CD4-positive, alpha-beta T cell treated with Interleukin-6 for 4 hours (primary cell): ENCODE measurements at places on chromosomes 7 and 10.

- peak; percentile 32 for DNase-seq
Observed at GRCh38 chr10:17227367-17228090, 512 bp upstream of the VIM start.

DNA sequence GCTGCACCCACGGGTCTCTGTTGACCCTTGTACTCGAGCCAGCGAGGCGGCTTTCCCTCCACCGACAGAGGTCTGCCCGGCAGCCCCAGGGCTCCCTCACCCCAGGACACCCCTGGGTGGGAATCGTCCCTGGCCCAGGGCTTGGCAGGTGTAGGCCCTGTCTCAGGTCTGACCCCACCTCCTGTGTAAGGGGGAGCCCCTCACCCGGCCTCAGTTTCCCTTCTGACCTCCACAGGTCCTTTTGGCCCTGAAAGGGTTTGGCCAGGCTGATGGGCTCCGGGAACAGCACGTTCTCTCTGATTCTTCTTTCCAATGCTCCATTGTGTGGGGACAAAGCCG lies 25.0 kb upstream of the ELFN1 start:
- no peak for DNase-seq

DNA sequence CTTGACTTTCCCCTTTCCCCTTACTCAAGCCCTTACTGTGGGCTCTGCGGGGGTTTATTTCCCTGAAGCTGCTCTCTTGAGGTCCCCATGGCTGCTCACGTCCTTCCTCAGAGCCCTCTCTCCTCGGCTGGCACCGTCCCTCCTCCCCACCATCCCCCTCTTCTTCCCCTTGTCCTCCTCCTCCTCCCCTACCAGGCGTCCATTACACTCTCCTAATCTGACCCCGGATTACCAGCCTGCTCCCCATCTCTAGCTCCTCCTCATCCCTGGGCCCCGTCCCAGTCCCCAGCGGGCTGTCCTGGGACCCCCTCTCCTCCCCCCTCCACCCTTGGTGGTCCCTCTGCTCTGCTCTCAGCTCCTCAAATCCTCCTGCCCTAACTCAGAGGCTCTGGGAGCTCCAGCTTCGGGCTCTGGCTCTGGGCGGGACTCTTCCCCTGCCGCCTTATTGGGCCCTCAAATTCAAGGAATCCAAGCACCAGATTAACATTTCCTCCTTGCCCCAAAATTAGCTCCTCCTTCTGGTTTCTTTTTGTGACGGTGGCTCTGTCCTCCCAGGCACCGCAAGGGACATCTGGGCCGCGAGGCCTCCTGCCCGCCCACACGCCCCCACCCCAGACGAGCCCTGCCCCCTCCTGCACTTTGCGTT lies 48.5 kb upstream of the LEP start:
- no peak for DNase-seq

DNA sequence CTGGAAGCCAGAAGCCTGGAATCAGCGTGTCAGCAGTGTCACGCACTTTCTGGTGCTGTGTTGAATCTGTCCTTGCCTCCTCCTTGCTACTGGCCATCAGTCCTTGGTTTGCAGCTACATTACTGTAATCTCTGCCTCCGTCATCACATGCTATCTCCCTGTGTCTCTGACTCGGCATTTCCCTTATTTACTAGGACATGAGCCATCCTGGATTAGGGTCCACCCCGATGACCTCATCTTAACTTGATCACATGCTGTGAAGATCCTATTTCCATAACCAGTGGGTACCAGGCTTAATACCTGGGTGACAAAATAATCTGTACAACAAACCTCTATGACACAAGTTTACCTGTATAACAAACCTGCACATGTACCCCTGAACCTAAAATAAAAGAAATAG lies 518.0 kb upstream of the KLF6 start:
- DNase-seq: no peak

DNA sequence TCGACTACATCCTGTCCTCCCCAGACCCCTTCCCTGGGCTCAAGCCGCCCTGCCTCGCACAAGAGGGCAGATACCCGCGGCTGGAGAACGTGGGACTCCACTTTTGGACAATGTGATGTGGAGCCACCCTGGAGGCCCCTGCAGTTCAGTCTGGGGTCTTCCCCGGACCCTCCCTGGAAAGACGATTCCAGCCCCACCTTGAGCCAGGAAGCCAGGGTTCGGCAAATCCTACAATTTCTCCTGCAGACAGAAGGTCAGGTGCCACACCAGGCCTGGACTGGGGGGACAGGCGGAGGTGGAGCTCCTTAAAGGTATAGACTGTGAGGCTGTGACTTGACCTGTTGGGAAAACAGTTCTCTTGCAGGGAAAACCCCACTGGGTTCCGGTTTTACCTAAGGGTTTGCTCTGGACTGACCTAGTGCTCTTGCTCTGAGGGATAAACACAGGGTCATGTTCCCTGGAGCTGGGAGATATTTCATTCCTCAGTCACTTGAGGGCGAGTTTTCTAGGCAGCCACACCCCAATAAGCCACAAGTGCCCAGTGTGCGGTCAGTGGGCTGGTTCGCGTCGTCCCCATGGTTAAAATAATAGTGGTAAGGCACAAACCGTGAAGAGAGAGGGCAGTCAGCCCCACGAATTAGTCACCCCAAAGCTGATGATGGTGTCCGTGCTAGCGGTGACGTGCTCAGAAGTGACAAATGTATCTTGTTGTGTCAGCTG lies 1.6 kb downstream of the FOXL3 start:
- DNase-seq: no peak

- no peak for DNase-seq
Observed at GRCh38 chr10:24170199-24170598, 38.7 kb upstream of the KIAA1217 start.

- DNase-seq: no peak
Observed at GRCh38 chr7:55308186-55308929, 56.8 kb upstream of the LANCL2 start.

DNA sequence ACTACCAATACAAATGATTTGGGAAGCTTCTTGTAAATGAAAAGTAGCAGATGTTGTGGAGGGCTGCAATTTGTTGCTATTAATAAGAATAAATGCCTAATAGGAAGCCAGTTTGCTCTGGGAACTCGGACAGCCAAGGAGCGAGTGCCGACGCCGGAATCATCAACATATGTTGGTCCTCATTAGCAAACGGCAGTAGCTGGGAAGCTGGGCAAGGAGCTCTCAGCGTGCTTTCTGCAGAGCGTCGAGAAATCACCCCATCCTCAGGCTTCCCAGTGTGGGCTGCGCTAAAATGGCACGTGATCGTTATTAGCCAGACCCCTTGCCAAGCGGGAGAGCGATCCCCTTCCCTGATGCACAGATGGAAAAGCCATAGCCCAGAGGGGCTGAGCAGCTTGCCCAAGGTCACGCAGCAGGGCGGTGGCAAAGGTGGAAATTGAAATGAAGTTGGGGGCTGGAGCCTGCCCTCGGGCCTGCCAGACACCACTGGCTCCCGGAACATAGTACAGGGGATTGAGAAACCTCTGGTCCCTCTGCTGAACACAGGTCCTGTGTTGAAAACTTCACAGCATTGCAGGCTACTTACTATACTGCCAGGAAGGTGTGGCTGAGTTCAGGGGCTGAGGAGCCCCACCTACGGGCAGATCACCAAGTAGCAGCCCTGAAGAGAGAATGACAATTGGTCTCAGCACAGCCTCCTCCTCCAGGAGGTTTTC lies 326.9 kb downstream of the PLXNA4 start:
- DNase-seq: no peak

GRCh38 chr10:86775870-86776180 lies 19.4 kb downstream of the BMPR1A start:
- DNase-seq: no peak

DNA sequence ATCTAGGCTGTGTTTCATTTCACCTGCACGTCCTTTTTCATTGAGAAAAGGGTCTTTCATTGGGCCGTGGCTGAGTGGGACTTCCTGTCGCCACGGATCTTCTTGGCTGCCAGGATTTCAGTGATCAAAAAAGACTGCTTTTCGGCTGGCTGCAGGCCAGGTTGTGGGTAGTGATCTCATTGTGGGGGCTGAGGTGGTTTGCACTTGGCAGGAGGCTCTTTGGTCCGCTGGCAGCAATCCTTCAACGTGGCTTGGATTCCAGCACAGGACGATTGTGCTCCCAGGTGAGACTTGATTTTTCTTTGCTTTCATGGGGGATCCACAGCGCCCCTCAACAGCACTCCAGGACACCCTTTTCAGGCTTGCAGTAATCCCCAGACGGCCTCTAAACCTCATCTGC lies 29.0 kb upstream of the ZNF273 start:
- DNase-seq: no peak

GRCh38 chr7:64630496-64630895 lies 35.4 kb upstream of the ZNF107 start:
- DNase-seq: no peak

DNA sequence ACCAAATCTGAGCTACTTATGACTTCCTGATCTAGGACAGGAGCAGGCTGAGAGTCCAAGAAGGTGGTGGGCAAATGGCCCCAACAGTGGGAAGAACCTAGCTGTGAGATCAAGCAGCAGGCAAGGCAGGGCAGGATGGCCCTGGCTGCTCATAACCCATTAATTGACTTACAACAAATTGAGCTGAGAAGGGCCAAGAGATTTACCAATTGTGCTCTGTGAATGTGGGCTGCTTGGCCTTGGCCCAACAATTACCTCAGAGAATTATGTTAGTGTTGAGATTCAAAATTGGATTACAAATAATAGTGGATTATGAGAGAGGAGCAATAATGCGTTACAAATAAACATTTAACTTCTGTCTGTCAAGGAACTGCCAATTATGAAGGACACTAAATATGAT lies 956.5 kb downstream of the KCNMA1 start:
- DNase-seq: no peak

DNA sequence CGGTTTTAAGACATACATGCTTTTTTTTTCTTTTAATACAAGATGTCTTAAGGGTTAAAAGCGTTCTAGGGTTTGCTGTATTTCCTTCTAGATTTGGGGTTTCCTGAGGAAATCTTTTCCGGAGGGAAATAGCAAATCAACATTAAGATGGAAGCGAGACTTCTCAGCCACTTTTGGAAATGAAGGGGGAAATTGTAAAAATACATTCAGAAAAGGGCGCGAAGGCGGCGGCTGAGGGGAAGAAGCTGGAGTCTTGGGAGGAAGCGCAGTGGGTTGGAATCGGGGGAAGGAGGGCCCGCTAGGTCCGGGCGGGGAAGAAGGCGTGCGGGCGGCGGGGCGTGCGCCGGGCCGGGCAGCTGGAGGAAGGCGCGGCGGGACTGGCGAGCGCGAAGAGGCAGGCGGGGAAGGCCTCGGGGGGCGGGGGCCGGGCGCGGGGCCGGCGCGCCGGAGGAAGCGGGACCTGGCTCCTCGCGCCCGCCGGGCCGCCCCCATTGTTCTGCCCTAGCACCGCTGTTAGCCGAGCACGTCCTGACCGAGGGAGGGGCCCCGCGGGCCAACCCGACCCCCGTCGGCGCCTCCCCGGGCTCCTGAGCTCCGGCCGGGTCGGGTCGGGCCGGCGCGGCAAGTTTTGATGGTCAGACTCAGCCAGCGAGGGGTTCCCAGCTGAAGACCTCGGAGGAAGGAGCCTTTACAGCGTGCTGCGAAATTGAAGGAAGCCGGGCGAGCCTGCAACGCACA lies 1.5 kb upstream of the SKIDA1 start:
- DNase-seq: peak; percentile 50

- DNase-seq: no peak
Observed at GRCh38 chr7:158108646-158109293, 478.9 kb downstream of the PTPRN2 start.

GRCh38 chr10:4263601-4263921 lies 478.6 kb upstream of the KLF6 start:
- DNase-seq: no peak

- no peak for DNase-seq
Observed at GRCh38 chr10:96570983-96571964, 15.5 kb downstream of the TM9SF3 start.

DNA sequence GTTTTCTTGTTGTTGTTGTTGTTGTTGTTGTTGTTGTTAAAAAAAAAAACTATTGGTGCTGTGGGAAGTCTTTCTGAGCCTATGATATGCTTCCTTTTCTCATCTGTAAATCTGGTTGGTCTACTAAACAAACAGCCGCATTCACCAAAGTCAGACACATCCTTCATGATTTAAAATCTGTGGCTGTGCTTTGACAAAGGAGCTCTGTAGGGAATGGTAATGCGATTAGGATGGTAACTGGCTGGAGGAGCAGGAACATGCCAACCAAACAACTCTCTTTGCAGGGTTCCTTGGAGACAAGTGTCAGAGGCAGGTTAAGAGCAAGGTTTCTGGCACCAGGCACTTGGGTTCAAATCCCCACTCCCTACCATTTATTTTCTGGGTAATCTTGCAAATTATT lies 14.9 kb upstream of the SP4 start:
- DNase-seq: no peak

DNA sequence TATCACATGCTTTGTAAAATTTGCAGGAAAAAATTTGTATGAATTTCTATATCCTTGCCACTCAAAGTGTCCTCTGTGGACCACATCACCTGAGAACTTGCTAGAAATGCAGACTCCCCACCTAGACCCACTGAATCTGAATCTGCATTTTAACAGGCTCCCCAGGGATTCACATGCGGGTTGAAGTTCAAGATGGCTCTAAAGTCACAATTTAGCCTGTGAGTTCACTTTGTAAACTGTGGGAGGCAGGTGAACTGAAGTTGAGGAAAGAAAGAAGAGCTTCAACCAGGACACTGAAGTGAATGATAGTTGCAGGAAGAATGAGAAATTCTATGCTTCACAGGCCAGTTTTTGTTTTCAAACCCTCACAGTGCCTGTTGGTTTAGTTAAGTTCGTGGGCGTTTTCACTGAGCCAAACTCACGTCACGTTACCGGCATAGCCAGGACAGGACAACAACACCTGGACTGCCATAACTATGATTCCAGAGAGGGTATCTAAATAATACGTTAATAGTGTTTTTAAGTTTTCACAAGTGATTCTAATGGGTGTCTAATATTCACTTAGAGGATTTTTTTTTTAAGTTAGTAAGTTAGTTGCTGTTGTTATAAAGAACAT lies 240.0 kb downstream of the PHTF2 start:
- no peak for DNase-seq

- no peak for DNase-seq
Observed at GRCh38 chr7:22151901-22152300, 205.1 kb downstream of the RAPGEF5 start.
